RWPE1 (cell line): ENCODE measurements at places on chromosomes 6 and 20.

GRCh38 chr20:58577871-58578598 lies 62.8 kb upstream of the APCDD1L start:
- DNase-seq: no peak

GRCh38 chr20:44068316-44069201 lies 118.4 kb downstream of the JPH2 start:
- DNase-seq: no peak

DNA sequence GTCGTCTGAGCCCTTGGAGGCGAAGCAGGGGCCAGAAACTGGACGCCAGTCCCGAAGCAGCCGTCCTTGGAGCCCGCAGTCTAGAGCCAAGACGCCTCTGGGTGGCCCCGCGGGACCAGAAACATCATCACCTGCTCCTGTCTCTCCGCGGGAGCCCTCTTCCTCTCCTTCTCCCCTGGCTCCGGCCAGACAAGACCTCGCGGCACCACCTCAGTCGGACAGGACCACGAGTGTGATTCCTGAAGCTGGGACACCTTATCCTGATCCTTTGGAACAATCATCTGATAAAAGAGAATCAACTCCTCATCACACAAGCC lies 416 bp downstream of the RSPH4A start:
- peak; percentile 6 for DNase-seq

DNA sequence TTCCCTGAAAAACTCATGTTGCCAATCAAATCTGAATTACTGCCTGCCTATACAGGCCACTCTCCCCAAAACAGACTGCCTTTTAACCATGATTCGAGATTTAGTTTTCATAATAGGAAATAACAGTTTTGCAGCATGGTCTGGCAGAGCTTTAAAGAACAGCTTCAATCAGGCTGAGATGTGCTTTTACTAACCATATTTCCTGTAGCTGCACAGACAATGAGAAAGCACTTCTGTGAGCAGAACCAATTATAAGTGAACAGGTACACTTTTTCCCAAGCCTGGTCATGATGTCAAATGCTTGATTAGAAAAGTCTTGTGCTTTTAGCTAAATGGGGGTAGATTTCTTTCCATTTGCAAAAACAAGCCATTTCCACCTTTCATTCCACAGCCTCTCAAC lies 108.2 kb downstream of the THEMIS start:
- DNase-seq: no peak

DNA sequence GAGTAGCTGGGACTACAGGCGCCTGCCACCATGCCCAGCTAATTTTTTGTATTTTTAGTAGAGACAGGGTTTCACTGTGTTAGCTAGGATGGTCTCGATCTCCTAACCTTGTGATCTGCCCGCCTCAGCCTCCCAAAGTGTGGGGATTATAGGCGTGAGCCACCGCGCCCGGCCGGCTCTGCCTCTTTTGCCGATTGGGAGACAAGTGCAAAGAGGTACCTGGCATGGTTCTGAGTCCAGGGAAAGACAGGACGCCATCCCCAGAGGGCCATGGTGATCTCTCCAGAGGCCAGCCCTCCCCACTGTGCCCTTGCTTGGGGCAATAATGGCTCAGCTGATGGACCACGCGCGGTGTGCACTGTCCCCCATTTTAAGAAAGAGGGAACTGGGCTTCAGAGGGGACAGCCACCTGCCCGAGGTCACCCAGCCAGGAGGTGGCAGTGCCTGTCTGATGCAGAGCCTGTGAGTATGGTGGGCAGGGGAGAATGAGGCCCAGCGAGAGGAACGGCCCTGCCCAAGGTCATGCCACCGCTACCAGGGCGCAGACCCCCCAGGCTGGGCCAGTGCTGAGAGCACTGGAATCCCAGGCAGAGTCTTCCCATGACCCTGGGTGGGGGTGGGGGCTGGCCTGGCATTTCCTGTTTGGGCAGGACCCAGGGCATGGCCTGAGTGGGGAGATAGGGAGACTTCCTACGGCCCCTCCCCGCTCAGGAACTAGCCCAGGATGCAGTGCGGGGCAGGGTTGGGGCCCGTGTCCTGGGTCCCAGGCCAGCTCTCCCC lies 61.0 kb downstream of the SNAI1 start:
- no peak for DNase-seq

DNA sequence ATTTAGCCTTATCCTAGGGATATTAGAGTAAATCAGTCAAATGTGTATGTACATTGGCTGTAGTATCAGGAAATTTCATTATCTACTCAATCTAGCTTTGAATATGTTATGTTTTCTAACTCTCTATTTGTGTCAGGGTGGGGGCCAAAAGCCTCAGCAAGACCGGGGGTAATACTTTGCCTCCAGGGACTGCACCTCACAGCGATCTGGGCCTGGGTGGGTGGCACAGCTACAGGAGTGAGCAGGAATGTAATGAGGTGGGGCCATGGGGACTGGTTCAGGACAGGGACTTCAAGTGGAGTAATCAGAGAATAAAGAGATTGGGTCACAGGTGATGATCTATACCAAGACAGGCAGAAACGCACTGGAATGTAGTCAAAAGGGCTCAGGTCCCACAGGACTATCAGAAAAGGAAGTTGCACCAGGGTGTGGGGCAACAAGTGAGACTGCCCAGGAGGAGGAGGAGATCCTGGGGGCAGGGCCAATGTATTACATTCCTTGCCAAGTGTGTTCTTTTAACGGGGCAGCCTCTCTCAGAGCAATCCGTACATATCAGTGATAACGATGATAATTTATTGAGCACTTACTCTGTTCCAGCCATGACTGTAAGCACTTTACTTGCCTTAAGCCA lies 54.0 kb downstream of the PIGU start:
- DNase-seq: no peak

DNA sequence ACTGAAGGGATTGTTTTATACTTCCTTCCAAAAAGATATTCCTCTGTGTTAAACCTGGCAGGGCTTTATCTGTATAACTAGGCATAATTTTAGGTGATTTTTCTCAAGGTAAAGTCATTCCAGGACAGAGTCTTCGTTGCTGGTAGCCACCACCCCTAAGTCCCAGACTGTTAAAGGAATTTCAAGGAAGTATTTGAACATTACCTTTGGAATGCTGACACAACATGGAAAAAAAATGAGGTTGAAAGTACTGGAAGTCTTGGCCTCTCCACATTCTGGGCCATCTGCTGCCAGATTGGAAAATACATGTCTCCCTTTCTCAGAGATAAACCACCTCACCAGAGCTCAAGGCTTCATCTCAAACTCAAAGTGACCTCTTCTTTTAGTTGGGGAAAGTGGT lies 27.0 kb upstream of the ETV7 start:
- no peak for DNase-seq

- DNase-seq: no peak
Measured at GRCh38 chr20:45432294-45432693, 16.4 kb downstream of the PIGT start.

GRCh38 chr20:1900321-1900801 lies 5.2 kb downstream of the SIRPA start:
- DNase-seq: peak; percentile 67

DNA sequence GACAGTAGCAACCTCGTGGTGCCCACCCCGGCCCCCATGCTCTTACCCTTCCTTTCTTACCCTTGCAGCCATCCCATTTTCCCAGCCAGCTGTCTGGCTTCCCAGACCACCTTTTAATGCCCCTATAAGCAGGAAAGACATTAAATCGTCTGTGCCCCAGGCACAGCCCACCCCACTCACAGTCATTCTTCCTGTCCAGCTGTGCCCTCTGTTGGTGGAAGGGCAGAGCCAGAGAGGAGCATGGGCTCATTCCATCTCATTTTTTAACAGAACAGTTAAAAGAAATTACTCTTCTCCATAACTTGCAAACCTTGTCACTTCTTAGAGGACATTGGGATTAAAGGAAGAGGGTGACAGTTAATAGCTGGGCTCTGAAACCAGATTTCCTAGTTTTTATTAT lies 240.5 kb downstream of the NRN1 start:
- DNase-seq: no peak

DNA sequence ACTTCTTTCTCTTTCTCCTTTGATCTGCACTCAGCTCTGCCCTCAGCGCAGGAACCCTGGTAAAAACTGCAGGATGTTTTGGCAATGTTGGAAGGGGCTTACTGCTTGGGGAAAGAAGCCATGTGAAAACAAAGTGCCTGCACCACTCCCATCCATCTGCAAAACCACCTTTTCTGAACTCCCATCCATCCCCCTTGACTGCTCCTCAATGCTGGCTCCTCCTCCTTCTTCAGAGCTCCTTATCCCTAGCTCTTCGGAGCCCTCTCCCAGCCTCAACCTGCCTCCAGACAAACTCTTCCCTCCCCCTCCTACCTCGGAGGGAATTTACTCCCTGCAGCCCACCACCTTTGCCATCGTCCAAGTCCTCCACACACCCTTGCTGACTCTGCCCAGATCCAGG lies 4.2 kb upstream of the ZBTB12 start:
- DNase-seq: no peak

GRCh38 chr20:11978496-11978895 lies 60.8 kb downstream of the BTBD3 start:
- no peak for DNase-seq

DNA sequence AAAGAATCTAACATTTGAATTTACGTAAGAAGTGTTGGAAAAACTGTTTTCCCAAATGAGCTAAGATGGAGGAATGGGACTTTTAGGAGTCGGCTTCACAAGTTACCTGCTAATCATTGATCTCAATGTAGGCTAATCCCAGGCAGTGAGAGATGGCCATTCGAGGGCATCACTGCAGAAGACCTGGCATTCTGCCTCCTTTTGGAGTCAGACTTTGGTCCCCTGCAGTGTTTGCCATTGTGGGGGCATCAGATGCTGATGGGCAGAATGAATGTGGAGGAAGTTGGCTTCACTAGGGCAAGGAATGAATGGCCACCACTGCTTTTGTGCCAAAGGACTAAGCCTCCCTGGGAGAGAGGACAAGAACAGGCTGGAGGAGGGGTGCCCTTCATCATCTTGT lies 55.7 kb upstream of the NKX2-2 start:
- no peak for DNase-seq

DNA sequence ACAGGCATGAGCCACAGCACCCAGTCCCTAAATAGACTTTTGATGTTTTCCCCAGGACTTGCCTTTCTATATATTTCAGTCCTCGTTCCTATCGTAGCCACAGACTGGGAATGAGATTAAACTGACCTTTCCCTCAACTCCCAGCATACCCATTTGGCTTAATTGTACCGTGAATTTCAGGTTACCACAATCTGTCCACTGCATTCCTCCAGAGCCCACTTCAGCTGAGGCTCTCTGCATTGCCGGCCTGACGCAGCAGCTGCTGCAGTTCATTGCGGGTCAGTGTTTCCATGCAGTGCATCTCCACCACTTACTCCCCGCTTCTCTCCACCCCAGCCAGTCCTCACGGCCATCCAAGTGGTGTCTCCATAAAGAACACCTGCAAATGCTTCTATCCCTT lies 103.1 kb upstream of the RIN2 start:
- DNase-seq: no peak

DNA sequence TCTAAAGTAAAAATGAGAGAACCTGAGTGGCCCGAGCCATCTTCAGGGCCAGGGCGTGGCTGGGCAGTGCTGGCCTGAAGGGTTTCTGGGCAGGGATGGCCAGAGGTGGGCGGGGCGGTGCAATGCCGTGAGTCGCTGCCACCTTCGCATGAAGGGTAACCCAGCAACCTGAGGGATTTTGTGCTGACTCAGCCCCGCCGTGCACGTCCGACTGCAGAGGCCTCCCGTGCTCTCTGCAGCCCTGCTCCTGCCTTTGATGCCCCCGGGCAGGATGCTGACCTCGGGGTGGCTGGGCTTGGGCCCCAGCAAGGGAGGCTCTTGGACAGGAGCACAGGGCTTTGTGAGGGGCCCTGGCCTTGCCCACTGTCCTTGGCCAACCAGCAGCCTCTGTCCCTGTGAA lies 81.7 kb upstream of the GATA5 start:
- peak; percentile 57 for DNase-seq

GRCh38 chr20:7123457-7123856 lies 356.0 kb downstream of the BMP2 start:
- DNase-seq: no peak

DNA sequence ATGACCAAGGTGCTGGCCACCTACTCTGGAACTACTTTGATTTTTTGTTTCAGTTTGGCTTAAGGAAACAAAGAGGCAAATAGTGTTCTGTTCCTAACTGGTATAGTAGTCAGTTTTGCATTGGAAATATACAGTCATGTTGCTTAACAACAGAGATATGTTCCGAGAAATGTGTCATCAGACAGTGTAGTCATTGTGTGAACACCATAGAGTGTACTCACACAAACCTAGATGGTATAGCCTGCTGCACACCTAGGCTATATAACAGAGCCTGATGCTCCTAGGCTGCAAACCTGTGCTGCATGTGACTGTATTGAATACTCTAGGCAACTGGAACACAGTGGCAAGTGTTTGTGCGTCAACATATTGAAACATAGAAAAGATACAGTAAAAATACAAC lies 80.4 kb downstream of the ARID1B start:
- no peak for DNase-seq

DNA sequence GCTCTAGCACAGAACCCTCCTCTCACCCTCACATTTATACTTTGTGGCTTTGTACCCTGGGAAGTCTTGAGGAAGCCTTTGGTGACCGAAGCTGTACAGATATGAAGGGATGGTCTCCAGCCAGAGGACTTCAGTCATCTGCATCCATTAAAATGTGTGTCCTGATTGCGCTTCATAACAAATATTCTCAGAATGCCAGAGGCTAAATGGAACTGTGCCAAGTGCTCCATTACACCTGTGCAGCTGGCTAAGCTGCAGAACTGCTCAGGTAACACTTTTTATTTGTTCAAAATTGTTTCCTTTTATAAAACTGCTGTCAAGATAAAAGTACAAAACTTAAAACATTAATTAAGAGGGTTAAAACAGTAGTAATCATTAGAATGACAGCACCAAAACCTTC lies 22.3 kb downstream of the TPBG start:
- peak; percentile 36 for DNase-seq

- no peak for DNase-seq
Measured at GRCh38 chr20:37980383-37980782, 52.9 kb downstream of the TTI1 start.

DNA sequence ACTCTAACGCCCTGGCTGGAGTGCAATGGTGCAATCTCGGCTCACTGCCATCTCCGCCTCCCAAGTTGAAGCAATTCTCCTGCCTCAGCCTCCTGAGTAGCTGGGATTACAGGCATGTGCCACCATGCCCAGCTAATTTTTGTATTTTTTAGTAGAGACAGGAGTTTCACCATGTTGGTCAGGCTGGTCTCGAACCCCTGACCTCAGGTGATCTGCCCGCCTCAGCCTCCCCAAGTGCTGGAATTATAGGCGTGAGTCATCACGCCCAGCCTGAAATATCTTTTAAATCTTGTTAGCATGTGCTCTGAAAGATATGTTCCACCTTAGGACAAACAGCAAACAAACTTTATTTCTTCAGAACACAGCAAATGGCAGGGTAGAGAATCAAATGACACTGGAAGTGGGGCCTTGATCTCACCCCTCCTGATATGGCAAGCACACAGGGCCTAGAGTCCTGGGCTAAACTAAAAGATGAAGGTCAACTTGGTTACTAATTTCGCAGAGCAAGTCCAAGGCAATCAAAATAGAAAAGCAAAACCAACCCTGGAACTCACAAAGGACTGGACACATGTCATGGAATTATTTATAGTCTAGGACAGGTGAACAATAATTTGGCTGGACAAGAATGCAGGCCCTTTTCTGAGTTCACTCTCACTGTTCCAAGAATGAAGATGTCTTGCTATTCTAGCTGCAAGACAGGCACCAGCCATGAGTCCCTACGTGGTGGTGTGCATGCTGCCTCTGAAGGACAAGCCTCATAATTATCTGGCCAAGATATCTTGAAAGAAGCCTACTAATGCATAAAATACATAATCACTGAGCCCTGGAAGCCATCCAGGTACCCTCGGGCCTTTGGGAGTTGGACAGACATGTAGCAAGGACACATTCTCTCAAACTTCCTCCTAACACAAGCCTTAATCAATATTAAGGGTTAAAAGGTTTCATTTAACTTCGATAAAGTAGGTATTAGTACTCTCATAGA lies 35.6 kb downstream of the B4GALT5 start:
- DNase-seq: no peak

GRCh38 chr20:61082720-61083119 lies 169.3 kb upstream of the CDH4 start:
- no peak for DNase-seq
